ENCODE measurements at places on chromosomes 6 and 20. TPM values are rescaled to one million over a fixed set of nuclear protein-coding genes. Genes with fewer than 3 reads are reported as not detected.

GRCh38 chr6:159766906-159767305 lies 5.1 kb downstream of the ACAT2 start:
- no peak for DNase-seq

- DNase-seq, result no peak
These were observed 21.1 kb upstream of the PKIB start for GRCh38 chr6:122589115-122589514.

DNA sequence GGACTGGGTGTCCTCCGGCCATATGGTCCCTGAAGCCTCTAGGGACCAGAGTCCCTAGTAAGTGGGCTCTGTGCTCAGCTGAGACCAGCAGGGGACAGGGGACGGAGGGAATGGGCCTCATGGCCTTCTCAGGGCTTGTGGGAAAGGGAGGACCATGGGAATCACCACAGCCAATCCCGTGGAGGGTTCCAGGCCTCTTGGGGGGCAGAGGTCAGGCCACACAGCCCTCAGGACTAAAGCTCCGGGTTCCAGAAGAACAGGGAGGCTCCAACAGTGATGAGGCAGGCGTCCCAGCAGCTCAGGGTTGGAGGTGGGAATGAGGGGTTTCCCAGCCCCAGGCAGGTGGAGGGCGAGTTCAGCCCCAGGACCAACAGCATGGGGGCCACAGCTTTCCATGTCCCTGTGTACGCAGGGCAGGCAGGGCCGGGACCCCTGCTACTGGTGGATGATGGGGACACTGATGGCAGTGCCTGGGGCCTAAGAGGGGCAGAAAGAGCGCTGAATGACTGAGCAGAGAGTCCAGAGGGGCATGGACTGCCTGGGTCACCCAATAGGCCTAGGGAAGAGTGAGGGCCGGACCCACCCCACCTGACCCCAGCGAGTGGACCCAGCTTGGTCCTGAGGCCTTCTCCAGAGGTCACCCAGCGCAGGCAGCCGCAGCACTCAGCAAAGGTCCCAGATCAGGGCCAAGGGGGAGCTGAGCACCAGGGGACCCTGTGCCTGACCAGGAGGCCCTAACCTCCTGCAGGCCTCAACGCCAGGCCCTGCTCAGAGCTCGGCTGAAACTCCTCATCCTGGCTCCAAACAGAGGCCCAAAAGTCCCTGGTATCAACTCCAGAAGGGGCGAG lies 8.8 kb downstream of the MYL9 start:
- DNase-seq, result no peak

GRCh38 chr20:11380283-11380682 lies 537.4 kb upstream of the BTBD3 start:
- DNase-seq, result no peak

- DNase-seq, result no peak
These were observed 82.7 kb upstream of the EPB41L1 start for GRCh38 chr20:36071848-36072247.

DNA sequence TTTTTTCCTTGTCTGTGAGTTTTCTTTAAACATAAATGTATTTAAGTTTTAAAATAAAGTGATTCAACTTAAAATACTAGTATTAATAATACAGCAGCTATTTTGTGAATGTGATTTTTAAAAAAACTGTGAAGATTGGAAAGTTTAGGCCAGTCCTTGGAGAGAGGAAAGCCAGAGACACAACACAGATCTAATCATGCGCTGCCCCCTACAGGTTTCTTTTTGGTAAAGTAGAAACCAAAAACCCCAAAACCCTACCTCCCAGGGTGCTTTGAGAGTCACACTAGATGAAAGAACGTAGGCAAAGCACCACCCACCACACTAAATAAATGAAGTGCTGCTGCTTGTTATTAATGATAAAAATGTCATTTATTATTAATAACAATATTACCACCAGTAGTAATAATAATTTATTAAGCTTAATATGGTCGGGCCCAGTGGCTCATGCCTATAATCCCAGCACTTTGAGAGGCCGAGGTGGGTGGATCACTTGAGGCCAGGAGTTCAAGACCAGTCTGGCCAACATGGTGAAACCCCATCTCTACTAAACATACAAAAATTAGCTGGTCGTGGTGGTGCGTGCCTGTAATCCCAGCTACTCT lies 33.7 kb downstream of the SLC9A8 start:
- DNase-seq, result peak; percentile 42

- DNase-seq, result no peak
These were observed 35.9 kb downstream of the SULF2 start for GRCh38 chr20:47749339-47749738.

SMLR1 gene
- polyA plus RNA-seq, result not detected

TRAM2 gene
- 4.9 TPM for polyA plus RNA-seq

Measured in naive thymus-derived CD8-positive, alpha-beta T cell (primary cell).